ENCODE measurements at places on chromosomes 5 and 9.

GRCh38 chr5:154311362-154311761, 120.8 kb downstream of the GALNT10 start:
- no peak for DNase-seq

- DNase-seq: no peak
Observed at GRCh38 chr5:139648205-139649081, at the start of gene CXXC5. Gene CXXC5 (plus strand): TSS chr5:139648349. CDS start chr5:139680524, 32,175 bp downstream.

- no peak for DNase-seq
Observed at GRCh38 chr5:81817980-81818379, 67.1 kb upstream of the SSBP2 start.

DNA sequence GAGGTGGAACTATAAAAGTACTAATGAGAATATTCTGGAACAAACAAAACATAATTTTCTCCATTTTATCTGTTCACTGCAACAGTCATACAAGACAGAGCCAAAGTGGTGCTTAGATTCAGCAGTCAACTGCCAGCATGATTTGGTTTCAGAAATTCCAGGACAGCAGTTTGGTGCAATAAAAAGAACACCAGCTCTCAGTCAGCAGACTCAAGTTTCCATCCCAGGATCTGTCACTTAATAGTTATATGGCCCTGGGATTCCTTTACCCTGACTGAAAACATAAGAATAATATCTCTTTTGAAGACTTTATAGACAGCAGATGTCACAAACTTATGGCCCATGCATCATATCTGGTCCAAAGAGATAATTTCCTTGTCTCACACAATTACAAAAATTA, 92.8 kb upstream of the RASEF start:
- no peak for DNase-seq

GRCh38 chr9:100011062-100011681, 87.6 kb downstream of the ERP44 start:
- peak; percentile 13 for DNase-seq

GRCh38 chr9:133737774-133738639, at the start of gene SARDH:
Gene SARDH (minus strand): TSS chr9:133738352. CDS start chr9:133734173, 4,179 bp downstream.
- peak; percentile 24 for DNase-seq

DNA sequence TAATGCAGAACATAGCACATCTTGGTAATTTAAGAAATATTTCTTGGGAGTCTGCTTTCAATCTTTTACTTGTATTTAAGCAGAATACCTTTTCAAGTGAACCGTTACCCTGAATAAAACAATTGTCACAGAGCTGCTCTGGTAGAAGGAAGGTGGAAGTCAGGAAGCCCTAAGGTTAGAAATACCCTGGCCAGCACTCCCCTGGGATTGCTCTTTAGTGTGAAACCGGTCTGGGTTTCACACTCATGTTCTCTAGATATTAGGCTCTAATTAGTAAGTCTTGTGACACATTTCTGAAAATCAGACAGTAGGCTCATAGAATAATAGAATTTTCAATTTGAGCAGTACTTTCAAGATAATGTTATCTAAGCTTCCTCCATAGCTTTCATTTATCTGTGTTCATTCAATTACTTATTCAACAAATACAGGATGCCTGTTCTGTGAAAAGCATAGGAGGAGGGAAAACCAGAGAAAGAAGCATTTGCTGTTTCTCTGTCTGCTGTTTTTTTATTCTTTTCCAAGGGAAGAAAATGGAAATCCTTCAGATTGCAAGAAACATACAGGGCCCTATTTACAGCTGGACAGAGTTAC, 825.5 kb downstream of the TLR4 start:
- DNase-seq: no peak

DNA sequence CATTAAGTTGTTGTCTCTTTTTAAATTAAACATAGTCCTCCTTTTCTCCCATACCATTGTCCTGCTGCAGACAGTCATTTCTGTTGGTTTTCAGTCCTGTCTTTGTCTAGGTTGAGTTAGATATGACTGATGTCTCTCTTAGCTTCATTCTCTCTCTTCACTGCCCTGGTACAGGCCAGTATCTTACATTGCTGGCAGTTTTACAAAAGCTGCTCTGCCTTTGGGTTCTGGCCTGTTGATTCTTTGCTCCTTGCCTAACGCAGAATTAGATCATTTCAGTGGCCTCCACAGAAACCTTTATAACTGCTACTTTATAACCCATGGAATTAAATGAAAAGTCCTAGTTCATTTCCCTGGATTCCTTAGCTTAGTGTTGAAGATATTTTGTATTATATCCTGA, 33.7 kb downstream of the GPR21 start:
- no peak for DNase-seq

DNA sequence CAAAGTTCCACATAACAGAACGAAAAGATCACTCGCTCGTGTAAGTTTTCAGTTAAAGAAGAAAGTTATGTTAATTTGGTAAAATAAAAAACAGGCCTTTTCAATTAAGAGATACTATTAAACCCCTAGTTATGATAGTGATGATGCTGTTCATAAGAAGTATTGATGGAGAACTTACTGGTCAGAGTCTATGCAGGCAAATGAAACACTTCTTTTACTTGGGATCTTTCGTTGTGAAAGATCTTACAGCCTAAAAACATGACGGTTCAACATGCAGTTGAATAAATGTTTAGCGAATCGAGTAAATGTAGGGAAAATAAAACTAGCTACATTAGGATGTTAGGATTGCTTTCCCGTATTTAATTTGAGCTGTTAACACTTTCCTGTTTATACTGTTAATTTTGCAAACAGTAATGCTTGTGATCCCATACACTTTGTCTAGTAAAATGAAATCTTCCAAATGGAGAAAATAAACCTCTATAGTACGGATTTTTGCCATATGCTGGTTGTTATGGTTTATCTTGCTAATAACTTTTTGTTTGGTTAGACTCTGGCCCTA, 2.0 kb downstream of the RHOBTB3 start:
- no peak for DNase-seq

DNA sequence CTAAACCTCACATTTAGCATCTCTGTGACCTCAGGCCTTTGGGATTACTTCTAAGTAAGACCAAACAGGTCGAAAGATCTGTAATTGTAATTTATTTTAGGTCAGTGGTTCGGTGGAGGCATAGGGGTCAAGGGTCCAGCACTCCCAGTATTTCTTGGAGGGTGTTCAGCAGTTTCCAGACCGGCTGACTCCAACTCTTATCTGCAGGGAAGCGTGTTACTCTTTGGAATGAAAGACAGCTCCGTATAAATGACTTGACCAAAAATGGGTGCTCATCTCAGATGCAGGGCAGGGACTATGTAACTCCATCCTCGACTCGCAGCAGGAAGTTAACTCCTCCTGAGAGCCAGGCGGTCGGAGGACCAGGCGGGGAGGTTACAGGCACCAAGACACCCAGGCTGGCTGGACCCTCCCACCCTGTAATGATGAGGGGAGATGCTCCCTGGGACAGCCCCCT, 620 bp upstream of the VPS13A start:
- no peak for DNase-seq

- no peak for DNase-seq
Observed at GRCh38 chr5:76610196-76610595, 13.0 kb downstream of the F2RL2 start.

- DNase-seq: no peak
Observed at GRCh38 chr5:126208691-126209090, 214.5 kb upstream of the GRAMD2B start.

DNA sequence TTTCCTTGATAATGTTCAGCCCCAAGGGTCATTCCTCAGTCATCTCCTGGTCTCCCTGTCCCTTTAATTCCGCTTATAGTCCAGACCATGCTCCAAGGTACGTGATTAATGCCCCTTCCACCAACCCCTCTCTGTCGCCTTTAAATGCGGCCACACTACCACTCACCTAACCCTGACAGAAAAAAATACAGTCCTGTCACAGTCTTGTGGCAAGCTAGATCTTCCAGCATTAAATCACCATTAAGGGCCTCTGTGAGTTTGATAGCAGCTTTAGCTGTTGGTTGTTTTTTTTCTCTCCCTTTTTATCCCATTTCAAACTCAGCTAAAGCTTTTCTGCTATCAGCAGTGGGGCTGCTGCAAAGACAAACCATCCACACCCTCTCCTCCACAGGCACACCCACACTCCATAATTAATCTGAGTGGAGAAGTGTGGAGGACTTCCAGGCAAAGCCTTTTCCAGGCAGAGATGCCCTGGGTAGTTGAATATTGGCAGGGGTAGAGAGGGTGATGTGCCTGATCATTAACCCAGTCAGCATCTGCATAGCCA, 522.7 kb upstream of the CLINT1 start:
- DNase-seq: no peak

- DNase-seq: no peak
Observed at GRCh38 chr9:127567035-127567729, 44.9 kb upstream of the STXBP1 start.

DNA sequence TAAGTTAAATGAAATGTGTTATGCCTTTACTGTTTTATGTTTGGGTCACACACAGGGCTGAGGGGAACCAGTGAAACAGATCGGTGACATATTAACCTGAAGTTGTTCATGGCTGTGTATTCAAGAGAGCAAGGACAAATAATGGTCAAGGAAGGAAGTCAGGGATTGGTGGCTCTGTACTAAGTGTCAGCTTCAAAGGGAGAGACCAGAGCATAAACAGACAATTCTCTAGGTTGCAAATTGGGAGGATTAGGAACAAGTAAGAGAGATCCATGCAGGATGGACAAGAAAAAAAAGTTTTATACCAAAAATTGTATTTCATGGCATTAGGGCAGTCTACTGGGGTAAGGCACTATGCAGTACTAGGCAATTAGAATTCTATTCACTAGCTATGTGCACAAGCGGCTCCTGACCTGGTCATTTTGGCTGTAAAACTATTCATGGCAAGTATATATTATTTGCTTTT, 156.3 kb downstream of the PLPPR1 start:
- DNase-seq: no peak

- no peak for DNase-seq
Observed at GRCh38 chr9:130283539-130284248, 18.1 kb downstream of the HMCN2 start.

DNA sequence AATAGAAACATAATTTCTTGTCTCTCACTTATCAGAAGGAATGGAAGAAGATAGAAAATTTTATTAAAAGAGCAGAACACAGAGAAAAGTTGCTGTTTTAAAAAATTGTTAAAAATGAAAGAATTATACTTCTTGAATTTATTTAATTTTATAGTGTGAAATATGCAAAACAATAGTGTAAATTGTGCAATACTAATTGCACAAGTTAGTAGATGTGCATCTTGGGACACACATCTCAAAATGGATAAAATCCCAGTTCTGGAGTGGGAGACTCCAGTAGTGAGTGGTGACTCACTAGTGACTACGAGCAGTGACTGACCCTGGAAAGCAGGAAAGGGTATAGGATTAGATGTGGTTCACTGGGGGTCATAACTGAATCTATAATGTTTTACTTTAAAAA, 223.2 kb downstream of the MSX2 start:
- DNase-seq: no peak

DNA sequence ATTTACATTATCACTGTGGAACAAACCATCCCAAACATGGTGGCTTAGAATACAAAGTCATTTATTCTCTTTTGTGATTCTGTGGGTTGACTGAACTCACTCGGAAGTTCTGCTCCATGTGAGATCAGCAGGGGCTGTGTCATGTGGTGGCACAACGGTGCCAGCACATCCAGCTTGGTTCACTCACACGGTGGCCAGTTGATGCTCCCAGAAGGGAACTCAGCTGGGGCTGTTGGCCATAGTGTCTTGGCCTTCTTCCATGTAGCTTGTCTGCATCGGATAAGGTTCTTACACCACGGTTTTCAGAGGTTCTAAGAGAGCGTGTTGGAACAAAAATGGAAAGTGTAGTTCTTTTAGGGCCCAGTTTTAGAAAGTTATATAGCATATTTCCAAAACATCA, 312.7 kb downstream of the DMRT2 start:
- DNase-seq: no peak

- DNase-seq: no peak
Observed at GRCh38 chr5:158821331-158821730, 278.4 kb downstream of the EBF1 start.

DNA sequence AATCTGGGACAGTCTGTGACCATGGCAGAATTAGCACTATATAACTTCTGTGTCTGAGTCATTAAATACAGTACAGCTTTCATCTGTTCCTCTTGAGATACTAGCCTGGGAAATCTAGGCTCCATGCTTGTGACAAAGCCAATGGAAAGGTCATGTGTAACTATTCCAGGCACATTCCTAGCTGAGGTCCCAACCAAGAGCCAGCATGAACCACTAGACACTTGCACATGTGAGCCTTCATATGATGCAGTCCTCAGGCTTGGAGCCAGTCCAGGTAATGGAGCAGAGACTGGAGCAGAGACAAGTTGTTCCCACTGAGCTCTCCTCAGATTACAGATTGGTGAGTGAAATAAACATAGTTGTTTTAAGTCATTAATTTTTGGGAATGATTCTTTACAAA, 412.4 kb upstream of the ZNF462 start:
- DNase-seq: no peak

DNA sequence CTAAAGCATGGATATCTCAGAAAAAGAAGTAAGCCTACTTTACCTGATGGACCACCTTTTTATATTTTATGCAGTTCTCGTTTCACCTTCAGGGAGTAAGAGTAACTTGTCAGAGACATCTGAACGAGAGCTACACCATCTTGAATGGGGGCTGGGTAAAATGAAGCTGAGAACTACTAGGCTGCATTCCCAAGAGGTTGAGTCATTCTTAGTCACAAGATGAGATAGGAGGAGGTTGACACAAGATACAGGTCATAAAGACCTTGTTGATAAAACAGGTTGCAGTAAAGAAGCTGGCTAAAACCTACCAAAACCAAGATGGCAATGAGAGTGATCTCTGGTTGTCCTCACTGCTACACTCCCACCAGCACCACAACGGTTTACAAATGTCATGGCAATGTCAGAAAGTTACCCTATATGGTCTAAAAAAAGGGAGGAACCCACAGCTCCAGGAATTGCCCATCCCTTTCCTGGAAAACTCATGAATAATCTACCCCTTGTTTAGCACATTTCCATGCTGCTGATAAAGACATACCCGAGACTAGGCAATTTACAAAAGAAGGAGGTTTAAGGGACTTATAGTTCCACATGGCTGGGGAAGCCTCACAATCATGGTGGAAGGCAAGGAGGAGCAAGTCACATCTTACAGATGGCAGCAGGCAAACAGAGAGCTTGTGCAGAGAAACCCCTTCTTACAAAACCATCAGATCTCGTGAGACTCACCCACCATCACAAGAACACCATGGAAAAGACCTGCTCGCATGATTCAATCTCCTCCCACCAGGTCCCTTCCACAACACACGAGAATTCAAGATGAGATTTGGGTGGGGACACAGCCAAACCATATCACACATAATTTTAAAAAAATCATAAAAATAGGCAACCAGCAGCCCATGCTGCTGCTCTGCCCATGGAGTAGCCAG, 62.5 kb downstream of the GIN1 start:
- no peak for DNase-seq
